BJ (cell line): ENCODE measurements at places on chromosomes 6 and 20. TPM values are rescaled to one million over a fixed set of nuclear protein-coding genes. Genes with fewer than 3 reads are reported as not detected.
A peak's percentile ranks its signal among the peaks of the same experiment; 100 is the strongest.

DNA sequence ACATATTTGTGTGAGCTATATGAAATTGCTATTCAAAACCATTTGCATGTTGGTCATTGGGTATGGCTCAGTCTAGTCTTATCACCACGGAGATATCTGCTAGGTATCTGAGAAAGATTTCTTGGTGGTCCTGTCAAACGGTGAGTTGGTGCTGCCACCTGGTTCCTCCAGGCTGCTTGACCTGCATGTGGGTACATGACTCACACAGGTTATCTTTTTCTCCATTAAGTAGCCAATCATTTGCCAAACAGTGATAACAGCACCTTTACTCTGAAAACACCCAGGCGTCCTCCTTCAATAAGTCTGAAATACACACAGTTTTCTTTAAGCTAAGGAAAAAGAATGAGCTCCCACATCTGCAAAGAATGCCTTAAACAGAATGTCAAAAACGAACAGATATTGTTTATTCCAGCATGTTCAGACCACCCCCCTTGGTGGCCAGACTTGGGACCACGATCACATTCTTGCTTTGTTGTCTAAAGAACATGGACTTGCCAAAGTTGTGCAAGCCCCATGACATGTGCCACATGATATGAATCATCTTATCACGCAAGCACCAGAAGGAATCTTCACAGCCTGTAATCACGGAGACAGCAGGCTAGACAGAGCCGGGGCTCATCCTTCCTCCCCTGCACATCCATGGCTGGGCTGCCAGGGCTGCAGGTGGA is 200.7 kb upstream of the THBS2 start:
- DNase-seq: peak; percentile 67

- DNase-seq: no peak
Observed at GRCh38 chr20:57738484-57738883, 28.7 kb upstream of the PMEPA1 start.

DNA sequence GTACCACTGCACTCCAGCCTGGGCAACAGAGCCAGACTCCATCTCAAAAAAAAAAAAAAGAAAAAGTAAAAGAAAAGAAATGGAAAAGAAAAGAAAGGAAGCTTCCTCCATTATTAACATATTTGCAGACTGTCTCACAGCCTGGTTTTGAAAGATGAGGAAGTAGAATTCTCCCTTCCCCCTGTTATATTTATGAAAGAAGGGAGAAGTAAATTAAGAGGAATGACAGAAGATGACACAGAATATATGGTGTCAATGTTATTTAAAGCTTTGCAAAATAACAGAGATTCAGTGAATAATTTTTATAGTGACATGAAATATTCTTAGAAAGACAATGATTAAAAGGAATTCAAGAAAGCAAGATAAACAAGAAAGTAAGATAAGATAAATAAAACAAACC is 83.7 kb upstream of the PRSS16 start:
- no peak for DNase-seq

- DNase-seq: no peak
Observed at GRCh38 chr6:11989386-11989785, 22.7 kb upstream of the HIVEP1 start.

ZFAND3 gene
- polyA plus RNA-seq: 15.5 and 21.8 TPM in 2 replicates

LRRC73 gene
- polyA plus RNA-seq: 0.15 and 0.33 TPM in 2 replicates

TFAP2A gene
- 12.6 and 14.0 TPM in 2 replicates for polyA plus RNA-seq

MLIP gene
- not detected in 2 replicates for polyA plus RNA-seq

- DNase-seq: no peak
Observed at GRCh38 chr6:73394577-73395354, at the start of gene DDX43. Gene DDX43, plus strand, starts transcription at chr6:73394828. Its CDS starts 78 bp downstream, at chr6:73394906.

GRCh38 chr6:38169977-38170526 is 350.5 kb downstream of the ZFAND3 start:
- DNase-seq: no peak

CEP85L gene
- polyA plus RNA-seq: 2.6 and 7.0 TPM in 2 replicates

DNA sequence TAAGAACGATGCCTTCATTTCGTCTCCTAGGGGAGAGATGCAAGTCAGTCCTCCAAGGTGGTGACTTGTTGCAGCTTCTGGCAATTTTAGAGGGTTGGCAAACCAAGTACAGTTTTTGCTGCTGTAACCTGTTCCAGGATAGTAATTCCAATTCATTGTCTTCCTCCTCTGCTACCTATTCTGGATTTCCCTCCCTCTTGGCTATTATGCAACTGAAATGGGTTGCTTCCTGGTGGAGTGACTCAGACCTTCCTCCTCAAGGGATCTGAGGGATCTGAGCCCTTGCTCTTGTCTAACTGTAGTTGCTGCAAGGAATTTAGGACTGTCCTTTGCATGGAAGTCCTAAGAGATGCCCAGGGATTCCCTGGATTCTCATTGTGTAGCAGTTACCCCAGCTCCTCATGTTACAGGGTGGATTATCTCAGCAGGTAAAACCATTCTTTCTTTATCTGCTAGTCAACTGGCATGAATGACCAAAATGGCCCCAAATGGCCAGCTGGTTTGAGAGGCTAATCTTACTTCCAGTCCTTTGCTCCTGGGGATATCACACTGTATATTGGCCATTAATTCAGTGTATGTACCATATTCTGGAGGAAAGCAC is 17.6 kb upstream of the ELMO2 start:
- DNase-seq: no peak

DNA sequence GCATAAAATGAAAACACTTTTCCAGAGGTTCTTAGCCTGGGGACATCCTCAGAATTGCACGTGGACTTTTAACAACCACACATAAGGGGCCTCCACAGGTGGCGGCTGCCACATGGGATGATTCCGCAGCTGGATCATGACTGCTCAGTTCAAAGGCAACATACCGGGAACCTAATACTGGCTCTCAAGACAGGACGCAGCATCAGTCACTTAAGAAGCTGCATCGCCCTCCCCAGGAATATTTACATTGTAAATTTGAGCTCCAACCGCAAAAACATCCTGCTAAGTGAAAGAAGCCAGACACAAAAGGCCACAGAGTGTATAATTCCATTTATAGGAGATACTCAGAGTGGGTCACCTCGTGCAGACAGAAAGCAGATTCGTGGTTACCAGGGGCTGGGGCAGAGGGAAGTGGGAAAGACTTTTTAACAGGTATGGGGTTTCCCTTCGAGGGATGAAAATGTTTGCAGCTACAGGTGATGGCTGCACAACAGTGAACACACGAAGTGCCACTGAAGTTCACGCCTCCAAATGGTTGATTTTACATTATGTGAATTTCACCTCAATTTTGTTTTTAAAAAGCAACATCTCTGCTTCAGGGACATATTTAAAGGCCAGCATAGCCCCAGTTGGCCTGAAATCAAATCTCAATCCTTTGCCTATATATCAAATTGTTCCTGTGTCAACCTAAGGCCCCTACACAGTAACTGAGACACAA is 141.5 kb downstream of the BMP7 start:
- DNase-seq: no peak

GRCh38 chr20:14360416-14360815 is 23.0 kb upstream of the FLRT3 start:
- no peak for DNase-seq

DNA sequence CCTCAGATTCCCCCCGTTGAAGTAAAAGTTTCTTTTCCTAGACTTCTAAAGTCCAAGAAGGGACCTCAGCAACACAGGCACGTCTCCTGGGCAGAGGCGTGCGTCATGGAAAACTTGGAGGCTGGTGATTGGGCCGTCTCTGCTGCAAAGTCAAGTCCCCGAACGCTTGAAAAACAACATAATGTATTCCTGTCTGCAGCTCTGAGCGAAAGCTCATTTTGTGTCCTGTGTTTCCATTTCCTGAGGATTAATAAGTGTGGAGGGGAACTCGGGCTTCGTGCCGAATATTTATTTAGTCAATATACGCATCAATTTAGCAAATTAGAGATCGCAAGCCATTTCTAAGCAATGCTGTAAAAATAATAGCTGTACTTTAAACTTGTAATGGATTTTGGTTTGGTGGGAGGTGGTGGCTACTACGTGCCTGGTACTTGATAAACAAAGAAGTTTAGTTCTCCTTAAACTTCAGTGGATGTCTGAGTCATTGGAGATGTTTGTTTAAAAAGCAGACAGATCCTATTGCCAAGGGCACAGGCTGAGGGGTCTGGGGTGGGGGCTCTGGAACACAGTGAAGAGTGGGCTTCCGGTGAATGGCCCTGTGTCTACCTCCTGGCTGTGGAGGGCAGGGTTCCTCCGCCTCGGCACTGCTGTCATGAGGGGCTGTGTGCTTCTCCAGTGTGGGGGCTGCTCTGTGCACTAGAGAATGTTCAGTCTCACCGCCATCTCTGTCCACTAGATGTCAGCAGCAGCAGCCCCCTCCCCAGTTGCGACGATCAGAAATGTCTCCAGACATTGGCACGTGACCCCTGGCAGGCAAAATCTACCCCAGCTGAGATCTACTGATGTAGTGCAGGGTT is 21.8 kb downstream of the PCK1 start:
- DNase-seq: no peak

DNA sequence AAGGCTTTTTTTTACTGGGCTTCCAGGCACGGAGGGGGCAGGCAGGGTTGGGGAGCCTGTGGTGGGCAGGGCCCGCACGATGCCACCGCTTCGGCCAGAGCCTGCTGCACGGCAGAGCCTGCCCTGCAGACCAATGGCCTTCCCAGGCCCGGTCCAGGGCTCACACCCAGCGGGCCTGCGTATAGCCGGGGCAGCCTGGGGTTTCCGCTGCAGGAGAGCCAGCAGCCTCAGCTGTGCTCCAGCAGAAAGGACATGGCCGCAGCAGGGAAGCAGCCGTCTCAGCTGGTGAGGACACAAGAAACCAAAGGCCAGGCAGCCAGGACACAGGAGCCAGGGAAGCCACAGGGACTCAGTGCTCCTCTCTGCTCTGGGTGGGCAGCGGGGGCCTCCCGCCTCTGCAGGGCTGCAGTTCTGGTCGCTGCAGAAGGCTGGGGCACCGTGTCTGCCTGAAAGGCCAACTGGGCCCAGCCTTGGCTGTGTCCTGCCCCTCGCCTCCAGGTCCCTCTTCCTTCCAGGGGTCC is 90.6 kb downstream of the TTLL2 start:
- no peak for DNase-seq

DNA sequence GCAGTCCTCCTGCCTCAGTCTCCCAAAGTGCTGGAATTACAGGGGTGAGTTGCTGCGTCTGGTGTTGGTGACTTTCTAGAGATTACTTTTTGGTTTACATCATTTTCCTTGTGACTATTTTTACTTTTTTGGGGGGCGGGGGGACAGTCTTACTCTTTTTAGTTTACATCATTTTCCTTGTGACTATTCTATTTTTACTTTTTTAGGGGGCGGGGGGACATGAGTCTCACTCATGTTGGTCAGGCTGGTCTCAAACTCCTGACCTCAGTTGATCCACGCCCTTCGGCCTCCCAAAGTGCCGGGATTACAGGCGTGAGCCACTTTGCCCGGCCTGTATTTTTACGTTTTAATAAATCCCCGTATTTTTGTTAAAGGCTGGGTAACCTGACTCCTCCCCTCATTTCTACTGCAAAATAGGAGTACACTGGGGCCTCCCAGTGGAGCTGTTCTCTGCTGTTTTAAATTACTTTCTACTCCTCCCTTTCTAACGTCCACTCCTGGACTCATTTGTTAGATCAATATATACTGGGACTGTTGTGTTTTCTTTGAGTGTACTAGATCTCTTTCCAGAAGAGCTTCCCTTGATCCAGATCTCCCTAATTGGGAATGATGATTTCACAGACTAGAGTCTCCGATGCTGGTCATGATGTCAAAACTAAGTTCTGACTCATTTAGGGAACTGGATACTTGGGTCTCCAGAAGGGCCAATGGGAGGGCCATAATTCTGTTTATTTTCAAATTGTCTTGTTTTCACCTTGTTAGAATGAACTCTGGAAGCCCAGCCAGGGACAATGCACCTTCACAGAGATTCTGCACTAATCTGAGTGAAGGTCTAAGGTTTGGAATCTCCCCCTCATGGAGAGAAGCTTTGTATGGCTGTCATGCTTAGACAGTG is 9.2 kb downstream of the HSPA1B start:
- DNase-seq: no peak

PAX1 gene
- not detected in 2 replicates for polyA plus RNA-seq

DNA sequence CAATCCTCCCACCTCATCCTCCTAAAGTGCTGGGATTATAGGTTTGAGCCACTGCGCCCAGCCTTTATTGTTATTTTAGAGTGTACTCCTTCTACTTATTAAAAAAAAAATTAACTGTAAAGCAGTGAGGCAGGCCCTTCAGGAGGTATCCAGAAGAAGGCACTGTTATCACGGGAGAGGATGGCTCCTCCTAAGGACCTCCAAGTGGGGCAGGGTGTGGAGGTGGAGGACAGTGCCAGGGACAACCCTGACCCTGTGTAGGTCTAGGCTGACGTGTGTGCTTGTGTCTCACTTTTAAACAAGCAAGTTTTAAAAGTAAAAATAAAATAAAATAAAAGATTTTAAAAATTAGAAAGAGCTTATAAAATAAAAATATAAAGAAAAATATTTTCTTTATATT is 23.7 kb upstream of the TAF4 start:
- no peak for DNase-seq

DNA sequence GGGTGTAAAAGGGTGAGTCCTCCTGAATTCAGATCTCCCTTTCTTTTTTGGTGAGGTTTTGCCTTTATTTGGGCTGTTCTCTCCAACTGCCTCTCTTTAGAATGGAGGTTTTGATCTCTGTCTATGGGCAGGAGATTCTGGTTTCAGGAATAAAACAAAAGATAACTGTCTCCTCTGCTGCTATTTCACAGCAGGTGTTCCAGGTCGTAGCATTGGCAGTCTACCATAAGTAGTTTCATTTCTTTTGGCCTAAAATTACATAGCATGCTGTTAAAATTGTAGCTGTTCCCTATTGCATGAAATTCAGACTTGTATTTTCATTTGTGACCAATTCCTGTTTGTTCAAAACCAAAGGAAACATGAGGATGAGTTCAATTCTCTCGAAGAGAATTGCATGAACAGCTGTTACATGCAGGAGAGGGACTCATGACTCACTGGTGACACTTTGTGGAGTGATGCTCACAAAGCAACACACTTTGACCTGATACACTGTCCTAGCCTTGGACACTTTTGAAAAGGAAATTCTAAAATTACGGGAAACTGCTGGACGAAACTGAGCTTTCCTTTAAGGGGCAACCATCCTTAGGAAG is 76.8 kb upstream of the SIRPG start:
- DNase-seq: no peak

BMP6 gene
- 0.06 and 0.10 TPM in 2 replicates for polyA plus RNA-seq

- no peak for DNase-seq
Observed at GRCh38 chr20:44909872-44910689, at the start of gene PABPC1L. Gene PABPC1L, plus strand, starts transcription at chr20:44910060. Its CDS starts 84 bp downstream, at chr20:44910144.

GRCh38 chr6:107488875-107489635 is 862 bp upstream of the SOBP start:
- DNase-seq: no peak
